NCI-H460 (cell line): ENCODE measurements at places on chromosomes 6 and 20.
A peak's percentile ranks its signal among the peaks of the same experiment; 100 is the strongest.

GRCh38 chr6:17725083-17725482, 18.4 kb upstream of the NUP153 start:
- no peak for DNase-seq

GRCh38 chr6:21263531-21264287, 329.8 kb upstream of the SOX4 start:
- no peak for DNase-seq

DNA sequence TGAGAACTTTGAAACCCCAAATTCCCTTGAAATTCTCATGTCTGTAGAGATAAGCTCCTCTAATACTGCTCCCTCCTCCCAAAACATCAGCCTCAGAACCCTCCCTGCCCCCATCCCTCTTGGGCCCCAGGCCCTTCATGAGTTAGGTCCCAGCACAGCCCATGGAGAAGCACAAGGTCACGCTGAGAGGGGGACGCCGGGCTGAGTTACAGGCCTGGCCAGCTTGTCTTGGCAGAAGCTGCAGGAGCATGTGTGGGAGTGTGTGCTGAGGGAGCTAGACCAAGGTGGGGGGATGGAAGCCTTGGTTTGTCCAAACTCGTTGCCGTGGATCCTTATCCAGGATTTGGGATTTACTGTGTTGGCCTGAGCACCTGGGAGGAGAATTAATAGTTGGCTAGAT, 8.5 kb upstream of the PTCRA start:
- no peak for DNase-seq

DNA sequence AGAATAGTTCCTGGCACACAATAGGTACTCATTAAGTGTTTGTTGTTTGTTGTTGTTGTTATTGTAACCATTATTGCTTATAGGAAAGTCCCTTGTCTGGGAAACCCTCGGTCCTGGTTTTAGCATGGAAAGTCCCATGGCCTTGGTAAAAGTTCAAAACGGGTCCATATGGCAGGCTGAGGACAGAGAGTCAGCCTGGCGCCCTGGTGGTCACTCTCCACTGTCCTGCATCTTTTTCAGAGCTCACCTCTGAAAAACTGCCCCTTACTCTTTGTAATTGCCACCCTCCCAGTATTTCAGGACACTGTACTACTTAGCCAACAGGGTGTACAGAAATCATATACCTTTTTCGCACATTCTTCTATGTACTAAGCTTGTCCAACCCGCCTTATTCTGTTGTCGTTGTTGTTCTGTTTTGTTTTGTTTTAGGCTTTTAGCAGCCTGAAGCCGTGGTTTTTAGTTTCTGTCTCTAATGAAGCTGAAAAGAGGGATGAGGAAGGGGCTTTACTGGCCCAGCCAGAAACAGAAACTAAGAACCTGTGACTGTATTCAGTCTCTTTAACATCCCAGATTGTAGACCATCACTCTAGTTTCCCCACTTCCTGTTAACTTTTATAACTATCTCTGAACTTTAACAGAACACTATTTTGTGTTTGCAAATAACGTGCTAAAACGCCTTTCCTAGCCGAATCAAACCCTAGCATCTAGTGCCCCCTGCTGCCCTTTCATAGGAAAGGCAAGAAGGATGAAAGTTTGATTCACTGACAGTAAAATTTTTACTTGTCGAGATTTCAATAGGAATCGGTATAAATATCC, 7.6 kb upstream of the TMEM14A start:
- peak; percentile 52 for DNase-seq

DNA sequence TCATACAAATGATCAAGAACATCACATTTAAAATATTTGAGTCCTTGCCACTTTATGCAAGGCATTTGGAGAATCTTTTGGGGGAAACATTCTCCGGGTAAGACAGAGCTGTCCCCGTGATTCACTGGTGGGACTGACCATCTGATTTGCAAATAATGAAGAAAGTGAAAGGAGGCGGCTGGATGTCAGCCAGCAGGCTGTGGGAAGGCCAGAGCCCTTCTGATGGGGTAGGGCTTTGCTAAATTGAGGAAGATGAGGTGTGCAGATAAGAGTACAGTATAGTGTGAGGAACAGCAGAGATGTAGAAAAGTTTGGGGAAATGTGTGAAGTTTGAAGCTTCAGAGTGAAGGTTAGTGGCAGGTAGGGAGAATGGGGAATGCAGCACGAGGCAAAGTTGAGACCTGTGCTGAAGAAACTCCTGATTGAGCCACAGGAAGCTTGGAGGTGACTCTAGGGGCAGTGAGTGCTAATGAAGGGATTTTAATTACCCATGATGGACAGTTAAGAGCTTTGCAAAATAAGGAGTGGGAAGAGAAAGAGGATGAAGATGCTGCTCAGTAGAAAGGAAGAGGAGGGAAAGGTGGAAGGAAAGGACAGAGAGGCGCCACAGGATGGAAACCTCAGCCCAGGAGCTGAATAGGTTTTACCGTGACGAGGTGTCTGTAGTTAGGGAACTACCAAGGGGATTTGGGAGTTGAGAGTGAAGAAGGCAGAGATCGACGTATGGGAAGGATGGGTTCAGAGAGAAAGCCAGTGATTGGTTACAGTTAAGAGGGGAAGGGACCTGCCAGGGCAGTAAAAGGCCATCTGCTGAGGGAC, 68.7 kb downstream of the SNX9 start:
- no peak for DNase-seq

DNA sequence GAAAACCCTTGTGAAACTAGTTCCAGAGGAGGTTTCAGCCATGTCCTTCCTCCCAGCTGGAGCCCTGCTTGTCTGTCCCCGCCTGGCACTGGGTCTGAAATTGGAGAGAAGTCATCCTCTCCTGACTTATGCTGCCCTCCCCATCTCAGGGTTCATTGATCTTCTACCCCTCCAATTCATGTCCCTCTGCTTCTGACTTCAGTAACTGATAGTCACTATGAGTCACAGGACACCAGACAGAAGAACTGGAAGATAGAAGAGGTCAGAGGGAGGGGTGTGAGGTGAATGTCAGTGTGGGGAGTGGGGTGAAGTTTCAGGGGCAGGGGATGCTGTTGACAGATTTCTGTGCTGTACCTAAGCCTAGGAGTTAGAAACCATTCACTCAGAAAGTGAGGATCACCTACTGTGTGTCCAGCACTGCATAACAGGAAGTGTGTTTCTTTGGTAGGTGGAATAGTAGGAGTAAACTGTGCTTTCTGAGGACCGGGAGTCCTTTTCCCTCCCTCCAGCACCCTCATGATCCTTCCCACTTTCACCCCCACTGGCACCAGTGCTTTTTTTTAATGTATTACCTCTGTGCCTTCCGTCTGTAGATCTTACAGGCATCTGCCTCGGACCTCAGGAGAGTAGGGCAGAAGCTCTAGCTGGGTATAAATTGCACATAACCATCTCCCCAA, 627 bp upstream of the RPP21 start:
- no peak for DNase-seq

GRCh38 chr6:30112402-30112994, 392 bp downstream of the TRIM31 start:
- DNase-seq = no peak

DNA sequence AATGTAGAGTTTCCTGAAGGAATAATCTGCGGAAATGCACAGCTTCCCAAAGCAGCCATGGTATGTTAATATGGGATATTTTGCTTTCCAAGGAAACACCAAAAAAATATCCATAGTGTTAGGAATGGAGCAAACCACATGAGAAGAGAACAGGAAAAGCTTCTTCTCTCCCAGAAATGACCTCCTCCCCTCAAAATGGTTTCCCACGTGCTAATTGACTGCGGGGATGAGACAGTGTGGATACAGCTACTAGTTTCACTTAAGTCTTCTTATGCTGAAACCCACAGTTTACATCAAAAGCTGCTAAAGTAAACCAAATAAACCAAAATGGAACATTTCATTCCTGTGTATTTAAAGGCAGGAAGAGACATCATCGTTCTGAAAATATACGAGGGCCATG, 69.4 kb downstream of the FYN start:
- DNase-seq = no peak

GRCh38 chr6:166355552-166355951, 13.2 kb upstream of the SFT2D1 start:
- DNase-seq = no peak

GRCh38 chr20:50621068-50621665, 70.2 kb downstream of the RIPOR3 start:
- DNase-seq = no peak

DNA sequence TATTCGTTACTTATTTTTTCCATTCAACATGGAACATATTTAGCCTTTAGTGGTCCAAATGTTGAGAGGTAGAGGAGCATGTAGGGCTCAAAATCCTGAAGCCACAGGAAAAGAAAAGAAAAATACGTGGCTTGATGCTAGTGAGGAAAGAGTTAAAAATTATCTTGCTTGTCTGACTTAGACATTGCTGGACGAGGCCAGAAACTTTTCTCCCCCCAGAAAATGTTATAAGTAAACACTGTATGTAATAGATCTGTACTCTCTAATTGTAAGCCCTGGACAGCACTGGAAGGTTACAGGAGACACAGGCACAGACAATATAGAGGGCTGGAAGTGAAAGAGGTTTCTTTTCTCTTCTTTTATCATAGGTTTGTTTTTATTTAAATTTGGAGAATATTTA, 165.6 kb downstream of the ZFP64 start:
- DNase-seq = no peak

DNA sequence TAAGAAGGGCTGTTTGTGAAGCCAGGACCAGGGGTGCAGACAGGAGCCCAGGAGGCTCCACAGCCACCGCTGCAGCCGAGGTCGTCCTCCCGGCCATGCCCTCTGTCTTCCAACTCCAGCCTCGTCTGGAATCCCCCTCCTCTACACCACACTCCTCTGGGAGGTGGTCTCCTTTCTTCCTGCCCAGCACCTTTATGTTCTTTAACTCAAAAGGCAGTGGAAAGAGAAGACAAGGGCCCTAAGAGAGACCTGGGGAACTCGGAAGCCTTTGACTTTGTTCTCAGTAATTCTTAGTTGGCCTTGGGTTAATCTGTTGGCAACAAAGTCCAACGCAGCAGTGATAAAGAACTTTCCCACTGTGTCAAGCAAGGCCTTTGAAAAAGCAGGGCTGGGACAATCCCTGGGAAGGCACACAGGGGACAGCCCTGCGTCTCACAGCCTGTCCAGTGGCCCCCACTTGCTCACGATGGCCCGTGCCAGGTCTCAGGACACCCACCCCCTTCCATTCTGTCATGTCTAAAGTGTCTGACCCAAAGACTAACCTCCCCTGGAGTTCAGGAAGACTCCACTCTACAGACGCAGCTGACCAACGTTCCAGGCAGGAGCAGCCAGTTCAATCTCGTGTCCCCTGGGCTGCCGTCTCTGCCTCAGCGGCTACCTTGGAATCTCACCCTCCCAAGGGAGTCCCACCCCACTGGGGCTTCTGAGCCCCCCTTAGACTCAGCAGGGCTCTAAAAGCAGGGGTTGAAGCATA, 42.8 kb upstream of the FAM50B start:
- no peak for DNase-seq

DNA sequence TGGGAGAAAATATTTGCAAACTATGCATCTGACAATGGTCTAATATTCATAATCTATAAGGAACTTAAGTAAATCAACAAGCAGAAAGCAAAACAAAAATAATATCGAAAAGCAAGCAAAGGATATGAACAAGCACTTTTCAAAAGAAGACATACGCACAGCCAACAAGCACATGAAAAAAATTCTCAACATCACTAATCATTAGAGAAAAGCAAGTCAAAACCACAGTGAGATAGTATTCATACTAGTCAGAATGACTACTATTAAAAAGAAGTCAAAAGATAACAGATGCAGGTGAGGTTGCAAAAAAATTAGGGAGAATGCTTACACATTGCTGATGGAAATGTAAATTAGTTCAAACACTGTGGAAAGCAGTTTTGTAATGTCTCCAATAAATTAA, 410.2 kb downstream of the MMUT start:
- DNase-seq = no peak

DNA sequence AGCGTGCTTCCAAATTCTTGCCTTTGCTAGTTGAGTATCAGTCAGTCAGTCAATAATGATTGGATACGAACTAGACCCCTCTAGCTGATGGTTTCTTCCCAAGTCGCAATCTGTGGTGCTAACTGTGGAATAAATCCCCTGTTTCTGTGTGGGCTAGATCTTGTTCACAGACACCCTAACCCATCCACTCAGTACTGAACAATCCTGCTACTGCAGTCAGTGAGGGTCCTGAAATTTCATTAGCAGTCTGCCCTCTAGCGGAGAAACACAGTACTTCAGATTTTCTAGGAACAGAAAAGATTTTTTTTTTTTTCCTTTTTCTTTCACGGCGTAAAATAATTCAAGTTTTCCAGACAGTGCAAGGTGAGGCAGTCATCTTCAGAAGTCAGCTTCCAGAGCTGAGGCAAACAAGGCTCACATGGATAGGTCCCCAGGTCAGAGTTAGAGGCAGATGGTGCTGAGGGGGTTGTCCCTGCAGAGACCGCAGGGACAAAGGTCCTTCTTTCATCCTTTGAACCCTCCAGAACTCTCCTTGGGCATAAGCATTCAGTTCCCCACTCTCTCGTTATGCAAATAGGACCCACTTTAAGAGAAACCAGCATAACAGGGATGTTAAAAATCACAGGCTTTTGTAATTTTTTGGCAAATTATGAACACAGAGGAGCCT, 119.6 kb downstream of the SCML4 start:
- DNase-seq = no peak

- DNase-seq = no peak
Measured at GRCh38 chr6:41446132-41446531, 100.0 kb upstream of the FOXP4 start.

GRCh38 chr20:9838378-9839295, at the start of gene PAK5:
Gene PAK5 (minus strand): TSS chr20:9839076. CDS start chr20:9644328, 194,748 bp downstream.
- DNase-seq = peak; percentile 23

DNA sequence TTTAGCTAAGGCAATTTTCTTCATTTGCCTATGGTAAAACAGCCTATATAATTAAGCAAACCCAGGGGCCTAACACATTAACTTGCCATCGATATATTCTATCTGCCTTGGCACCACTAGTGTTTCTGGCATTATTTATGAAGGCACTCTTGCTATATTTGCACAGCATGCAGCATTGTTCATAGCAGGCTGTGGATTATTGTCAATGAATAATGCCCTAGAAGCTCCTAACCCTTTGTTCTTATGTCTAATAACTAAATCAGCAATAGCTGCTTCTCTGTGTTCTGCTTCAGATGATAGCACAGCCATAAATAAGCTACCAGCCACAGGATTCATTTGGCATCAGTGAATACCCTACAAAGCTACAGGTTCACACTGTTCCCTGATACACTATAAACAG, 254.8 kb upstream of the STXBP5 start:
- no peak for DNase-seq

DNA sequence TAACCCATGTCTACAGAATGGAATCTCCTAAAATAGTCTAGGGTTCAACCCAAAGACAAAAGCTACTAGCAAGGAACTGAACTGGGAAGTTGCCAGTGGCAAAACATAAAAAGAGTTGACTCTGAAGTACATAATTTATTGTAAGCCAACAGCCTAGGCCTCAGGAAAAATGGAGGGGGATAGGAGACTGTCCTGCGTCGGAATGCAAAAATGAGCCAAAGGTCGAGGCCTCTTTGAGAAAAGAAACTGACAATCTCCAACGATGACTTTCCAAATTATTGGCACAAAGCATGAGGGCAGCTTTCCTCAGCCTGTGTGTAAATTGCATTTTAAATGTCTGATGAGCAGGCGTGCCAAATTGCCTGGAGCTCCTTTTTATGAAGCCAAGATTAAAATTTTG, 2.1 kb downstream of the COL12A1 start:
- DNase-seq = no peak
